Muscle of back (tissue), 13 donors: ENCODE measurements at places on chromosomes 1 and 21.

GRCh38 chr1:5200006-5200405, 545.6 kb downstream of the AJAP1 start:
- DNase-seq, result no peak

DNA sequence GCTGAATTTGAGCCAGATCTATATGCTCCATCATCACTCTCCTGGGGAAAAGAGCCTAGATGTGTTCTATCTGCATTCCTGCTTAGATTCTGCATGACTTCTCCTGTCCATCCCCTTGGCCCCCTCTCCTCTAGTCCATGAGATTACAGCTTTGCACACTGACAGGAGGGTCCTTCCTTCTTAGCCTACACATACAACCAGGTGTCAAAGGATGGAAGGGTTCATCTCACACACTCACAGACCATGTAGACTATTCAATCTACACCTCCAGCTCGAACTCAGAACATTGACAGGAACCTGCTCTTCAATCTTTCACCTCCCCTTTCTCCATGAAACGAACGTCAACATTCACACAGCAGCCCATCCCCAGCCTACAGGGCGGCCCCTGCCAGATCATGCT, 13.8 kb downstream of the C1orf116 start:
- no peak for DNase-seq

- no peak for DNase-seq
Observed at GRCh38 chr1:26053718-26054560, 8.0 kb upstream of the SLC30A2 start.

- no peak for DNase-seq
Observed at GRCh38 chr1:223417903-223418663, 24.9 kb downstream of the CCDC185 start.
